ENCODE measurements at places on chromosomes 6 and 20.

DNA sequence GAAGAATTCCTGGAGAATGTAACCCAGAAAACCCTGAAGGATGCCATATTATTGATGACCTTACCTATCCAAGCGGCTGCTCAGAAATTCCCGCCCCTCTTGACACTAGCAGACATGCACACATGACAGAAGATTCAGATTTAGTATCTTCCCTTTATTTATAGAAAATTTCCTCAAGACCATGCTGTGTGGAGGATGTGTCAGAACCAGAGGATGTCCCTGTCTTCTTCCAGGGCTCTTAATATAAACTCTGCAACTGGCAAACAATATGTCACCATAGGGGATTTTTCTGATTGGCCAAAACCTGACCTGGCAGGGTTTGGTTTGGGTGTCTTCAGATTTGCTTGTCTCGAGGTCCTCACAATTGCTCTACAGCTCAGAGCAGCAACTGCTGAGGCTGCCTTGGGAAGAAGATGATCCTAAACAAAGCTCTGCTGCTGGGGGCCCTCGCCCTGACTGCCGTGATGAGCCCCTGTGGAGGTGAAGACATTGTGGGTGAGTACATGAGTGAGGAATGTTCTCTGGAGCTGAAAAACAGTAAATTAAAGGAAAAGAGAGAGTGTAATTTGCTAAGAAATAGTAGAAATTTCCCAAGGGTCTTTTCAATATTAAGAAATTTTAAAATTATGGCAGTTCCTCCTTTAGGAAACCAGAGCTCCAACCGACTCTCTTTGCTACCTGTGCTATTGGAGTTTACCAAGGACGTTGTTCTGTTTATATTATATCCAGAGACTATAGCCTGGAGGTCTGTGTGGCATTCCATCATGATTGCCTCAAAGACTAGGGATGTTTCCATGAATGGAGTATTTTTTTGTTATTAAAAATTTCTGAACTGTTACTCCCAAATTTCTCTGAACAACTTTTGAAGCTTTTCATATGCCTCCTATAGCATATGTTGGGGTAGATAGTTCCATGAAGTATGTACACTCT is at the start of gene HLA-DQA2:
Gene HLA-DQA2 (plus strand): TSS at position 361 of the 930 bp plus-strand sequence. CDS start 53 bp downstream, at position 414.
- DNase-seq, result no peak

GRCh38 chr6:24432611-24433010 is 29.9 kb downstream of the MRS2 start:
- DNase-seq, result no peak

- DNase-seq, result no peak
Measured at GRCh38 chr20:38825901-38826625, 20.6 kb downstream of the PPP1R16B start.

GRCh38 chr6:11596640-11597237 is 59.2 kb downstream of the TMEM170B start:
- DNase-seq, result no peak

DNA sequence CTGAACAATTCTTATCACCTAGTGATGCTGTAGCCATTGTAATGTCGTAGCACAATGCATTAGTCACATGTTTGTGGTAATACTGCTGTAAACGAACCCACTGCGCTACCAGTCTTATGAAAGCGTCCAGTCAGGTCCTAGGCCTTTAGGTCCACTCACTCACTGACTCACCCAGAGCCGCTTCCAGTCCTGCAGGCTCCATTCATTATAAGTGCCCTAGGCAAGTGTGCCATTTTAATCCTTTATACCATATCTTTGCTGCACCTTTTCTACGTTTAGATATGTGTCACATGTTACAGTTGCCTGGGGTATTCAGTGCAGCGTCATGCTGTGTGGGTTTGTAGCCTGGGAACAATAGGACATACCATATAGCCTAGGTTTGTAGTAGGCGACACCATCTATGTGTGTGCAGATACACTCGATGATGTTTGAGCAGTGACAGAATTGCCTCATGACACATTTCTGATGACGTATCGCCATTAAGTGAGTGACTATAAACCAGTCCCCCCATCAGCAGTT is 15.4 kb downstream of the IGF2R start:
- DNase-seq, result no peak

DNA sequence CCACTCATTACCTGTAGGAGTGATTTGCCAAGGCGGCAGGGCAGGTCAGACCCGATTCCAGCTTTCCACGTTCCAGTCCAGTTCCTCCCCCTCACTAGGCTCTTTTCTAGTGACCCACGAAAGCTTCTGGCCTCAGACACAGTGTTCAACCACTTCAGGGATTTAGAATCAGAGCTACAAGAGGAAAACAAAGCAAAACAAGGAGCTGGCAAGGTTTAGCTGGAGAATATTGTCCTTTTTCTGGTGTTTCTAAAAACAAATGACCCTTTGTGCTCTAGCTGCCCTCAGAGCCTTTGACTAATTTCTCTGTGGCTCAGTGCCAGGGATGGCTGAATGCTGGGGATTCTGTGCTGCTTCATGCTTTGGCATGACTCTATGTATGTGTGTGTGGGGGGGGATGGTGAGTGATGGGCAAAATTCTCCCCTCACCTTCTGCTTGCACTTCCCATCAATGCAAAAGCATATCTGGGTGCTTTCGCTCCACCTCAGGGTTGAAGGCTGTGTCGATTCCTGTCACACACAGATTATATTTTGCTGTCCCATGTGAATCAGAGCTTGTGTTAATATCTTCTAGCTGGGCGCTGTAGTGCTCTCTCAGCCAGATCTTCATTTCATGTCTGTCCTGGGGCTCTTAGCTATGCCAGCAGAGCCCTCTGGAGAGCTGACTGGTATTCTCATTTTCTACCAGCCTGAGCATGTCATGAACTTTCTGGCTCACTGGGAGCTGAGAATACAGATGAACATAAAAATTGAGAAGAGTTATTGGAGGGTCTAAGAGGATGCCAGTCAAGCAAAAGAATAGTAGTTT is 19.3 kb upstream of the NEDD9 start:
- DNase-seq, result no peak

- DNase-seq, result no peak
Measured at GRCh38 chr6:69976591-69977090, 110.3 kb downstream of the COL19A1 start.

GRCh38 chr6:131036601-131037000 is 26.4 kb downstream of the EPB41L2 start:
- DNase-seq, result no peak

GRCh38 chr6:160790028-160790792 is 88.2 kb downstream of the PLG start:
- DNase-seq, result no peak

GRCh38 chr6:77448546-77448945 is 14.7 kb downstream of the HTR1B start:
- no peak for DNase-seq

GRCh38 chr20:308427-309038 is 11.2 kb downstream of the ZCCHC3 start:
- DNase-seq, result no peak

GRCh38 chr6:159982731-159983506 is 14.0 kb downstream of the IGF2R start:
- no peak for DNase-seq

- DNase-seq, result no peak
Measured at GRCh38 chr6:41466437-41466990, 79.7 kb upstream of the FOXP4 start.

DNA sequence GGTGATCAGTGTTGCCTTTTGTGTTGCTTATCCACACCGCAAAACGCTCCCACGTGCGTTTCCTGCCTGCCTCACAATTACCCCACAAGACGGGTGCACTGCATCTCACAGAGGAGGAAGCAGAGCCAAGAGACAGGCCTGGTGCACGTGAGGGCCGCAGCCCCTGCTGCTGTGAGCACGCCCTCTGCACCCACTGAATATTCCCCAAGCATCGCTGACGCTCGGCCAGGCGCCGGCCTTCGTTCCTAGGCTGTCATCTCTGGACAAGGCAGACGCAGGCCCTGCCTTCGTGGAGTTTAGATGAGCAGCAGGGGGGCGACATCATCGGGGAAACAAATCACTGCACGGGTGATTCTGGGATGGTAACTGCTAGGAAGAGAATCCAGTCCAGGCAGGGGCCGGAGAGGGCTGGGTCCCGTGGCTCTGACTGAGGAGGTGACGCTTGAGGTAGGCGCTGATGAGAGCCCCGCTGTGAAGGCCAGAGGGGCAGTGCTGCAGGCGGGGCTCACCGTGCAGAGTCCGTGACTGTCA is 162.4 kb upstream of the QKI start:
- DNase-seq, result no peak

DNA sequence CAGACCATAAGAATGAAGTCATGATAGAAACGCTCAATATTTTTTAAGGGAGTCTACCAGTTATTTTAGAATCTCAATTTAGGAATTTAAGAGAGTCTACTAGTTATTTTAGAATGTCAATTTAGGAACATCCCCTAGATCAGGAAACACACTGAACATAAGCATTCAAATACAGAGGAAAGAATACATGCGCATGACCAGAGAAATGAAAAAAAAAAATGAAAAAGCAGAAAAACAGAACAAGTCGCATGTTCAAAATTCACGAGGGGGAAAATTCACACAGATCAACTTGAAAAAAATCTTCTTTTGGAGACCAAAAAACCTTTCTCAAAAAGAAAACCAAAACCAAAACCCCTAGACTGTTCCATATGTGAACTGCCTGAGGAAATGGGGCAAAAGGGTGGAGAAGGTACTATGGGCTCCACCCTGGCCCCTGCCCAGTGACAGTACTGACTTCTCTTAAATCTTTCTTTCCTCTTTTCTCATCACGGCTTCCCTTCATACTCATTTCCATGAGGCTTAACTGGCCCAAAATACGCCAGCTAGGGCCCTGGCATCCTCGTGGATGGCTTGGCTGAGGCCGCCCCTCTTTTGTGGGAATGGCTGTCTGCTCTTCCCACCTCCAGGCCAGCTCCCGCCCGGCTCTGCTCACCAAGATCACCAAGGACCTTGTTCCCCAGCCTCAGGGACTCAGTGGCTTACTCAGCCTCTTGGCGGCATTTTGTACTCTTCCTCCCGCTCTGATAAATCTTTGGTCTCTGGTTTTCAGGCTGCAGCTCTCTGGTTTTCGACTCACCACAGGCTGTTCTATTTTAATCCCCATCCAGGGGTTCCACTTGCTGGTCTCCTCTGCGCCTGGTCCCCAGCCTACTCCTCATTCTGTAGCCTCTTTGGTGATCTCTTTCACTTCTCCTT is 11.2 kb downstream of the ZBTB2 start:
- no peak for DNase-seq

- no peak for DNase-seq
Measured at GRCh38 chr6:111780393-111780792, 92.9 kb downstream of the FYN start.

GRCh38 chr6:34531580-34532201 is 24.4 kb downstream of the SPDEF start:
- DNase-seq, result peak; percentile 37

DNA sequence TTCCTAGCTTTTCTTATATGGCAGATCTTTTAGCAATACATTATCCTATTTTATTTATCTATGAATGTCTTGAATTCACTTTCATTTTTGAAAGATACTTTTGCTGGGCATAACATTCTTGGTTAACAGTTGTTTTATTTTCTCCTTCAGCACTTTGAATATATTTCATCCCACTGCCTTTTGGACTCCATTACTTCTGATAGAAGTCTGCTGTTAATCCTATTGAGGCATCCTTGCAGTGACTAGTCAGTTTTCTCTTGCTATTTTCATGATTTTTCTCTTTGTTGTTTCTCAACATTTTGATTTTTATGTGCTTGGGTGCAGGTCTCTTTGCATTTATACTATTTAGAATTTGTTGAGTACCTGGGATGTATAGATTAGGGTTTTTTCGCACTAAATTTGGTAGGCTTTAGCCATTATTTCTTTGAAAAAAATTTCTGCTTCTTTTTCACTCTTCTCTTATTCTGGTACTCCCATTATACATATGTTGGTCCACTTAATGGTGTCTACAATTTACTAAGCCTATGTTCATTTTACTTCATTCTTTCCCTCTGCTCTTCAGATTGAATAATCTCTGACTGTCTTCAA is 53.2 kb downstream of the PHACTR3 start:
- no peak for DNase-seq

- DNase-seq, result no peak
Measured at GRCh38 chr6:108321253-108321747, 26.4 kb downstream of the AFG1L start.

- peak; percentile 91 for DNase-seq
Measured at GRCh38 chr6:30615219-30615957, 1.7 kb downstream of the PPP1R10 start.

DNA sequence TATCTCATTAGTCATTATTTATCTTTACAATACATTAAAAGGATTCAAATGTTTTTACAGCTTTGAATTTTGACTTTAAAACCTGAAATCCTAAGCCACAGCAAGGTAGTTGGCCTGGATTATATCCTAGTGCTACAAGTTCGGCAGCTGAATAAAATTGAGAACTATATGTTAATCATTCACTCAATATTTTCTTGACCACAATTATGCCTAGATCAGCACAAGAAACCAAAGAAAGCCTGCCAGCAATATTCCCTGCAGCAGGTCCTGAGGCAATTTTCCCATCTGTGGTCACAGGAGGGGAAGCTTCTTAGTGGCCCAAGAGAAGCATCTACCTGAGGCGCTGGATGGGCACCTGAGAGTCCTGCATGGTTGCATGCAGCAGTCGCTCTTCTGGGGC is 183.5 kb downstream of the GMDS start:
- DNase-seq, result peak; percentile 30

- DNase-seq, result no peak
Measured at GRCh38 chr6:162690158-162690557, 37.4 kb downstream of the PRKN start.

GRCh38 chr6:75267461-75267860 is 17.1 kb downstream of the TMEM30A start:
- no peak for DNase-seq

DNA sequence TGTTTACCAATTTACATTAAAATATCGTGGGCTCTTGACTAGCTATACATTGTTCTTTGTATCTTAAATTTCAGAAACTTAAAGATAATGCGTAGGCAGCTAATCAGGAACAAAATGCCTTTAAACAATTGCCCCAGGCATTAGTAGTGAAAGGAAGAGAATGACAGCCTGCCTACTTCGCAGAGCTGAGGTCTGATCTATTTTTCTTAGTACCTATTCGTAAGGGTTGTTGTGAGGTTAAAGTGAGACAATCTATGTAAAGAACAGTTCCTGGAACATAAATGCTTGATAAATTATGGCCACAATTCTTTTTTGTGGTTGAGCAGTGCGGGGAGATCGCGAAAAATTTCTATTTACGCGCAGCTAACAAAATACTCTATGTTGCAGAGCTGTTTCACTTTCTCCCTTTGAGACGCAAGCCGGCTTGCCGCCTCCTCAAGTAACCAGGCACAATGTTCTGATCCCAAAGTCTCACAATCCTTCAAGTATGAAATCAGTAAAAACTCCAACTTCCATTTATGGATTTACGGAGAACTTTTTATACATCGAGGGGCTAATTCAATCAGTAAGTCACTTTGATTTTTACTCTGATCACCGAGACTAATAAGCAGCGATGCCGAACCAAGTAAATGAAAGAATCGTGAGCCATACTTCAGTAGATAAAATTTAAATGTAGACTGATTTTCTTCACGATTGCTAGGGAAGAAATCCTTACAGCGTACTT is 878 bp upstream of the PNRC1 start:
- DNase-seq, result peak; percentile 23

- DNase-seq, result no peak
Measured at GRCh38 chr6:132675749-132676148, 16.8 kb upstream of the TAAR1 start.

GRCh38 chr20:8050157-8050837 is 30.7 kb upstream of the TMX4 start:
- no peak for DNase-seq
